HCT116 (cell line): ENCODE measurements at places on chromosomes 7 and 10. TPM values are rescaled to one million over a fixed set of nuclear protein-coding genes. Genes with fewer than 3 reads are reported as not detected.

GRCh38 chr7:127730658-127731276, 78.8 kb downstream of the SND1 start:
- no peak for DNase-seq

- no peak for DNase-seq
Measured at GRCh38 chr7:126203185-126203584, 1049.6 kb downstream of the GRM8 start.

GRCh38 chr7:149773446-149774236, at the start of gene ZNF467:
ZNF467 (minus strand) TSS chr7:149773588; CDS start chr7:149771032, 2,556 bp downstream.
- DNase-seq: no peak

GRCh38 chr7:157211690-157212089, 73.0 kb downstream of the UBE3C start:
- DNase-seq: no peak

- DNase-seq: peak; percentile 54
Measured at GRCh38 chr10:120221873-120222485, 235.0 kb upstream of the PLPP4 start.

- DNase-seq: no peak
Measured at GRCh38 chr10:101858723-101859500, 15.3 kb upstream of the KCNIP2 start.

GRCh38 chr7:116957874-116958273, 4.6 kb downstream of the ST7 start:
- DNase-seq: no peak

GRCh38 chr7:13860734-13861133, 128.7 kb downstream of the ETV1 start:
- no peak for DNase-seq

DNA sequence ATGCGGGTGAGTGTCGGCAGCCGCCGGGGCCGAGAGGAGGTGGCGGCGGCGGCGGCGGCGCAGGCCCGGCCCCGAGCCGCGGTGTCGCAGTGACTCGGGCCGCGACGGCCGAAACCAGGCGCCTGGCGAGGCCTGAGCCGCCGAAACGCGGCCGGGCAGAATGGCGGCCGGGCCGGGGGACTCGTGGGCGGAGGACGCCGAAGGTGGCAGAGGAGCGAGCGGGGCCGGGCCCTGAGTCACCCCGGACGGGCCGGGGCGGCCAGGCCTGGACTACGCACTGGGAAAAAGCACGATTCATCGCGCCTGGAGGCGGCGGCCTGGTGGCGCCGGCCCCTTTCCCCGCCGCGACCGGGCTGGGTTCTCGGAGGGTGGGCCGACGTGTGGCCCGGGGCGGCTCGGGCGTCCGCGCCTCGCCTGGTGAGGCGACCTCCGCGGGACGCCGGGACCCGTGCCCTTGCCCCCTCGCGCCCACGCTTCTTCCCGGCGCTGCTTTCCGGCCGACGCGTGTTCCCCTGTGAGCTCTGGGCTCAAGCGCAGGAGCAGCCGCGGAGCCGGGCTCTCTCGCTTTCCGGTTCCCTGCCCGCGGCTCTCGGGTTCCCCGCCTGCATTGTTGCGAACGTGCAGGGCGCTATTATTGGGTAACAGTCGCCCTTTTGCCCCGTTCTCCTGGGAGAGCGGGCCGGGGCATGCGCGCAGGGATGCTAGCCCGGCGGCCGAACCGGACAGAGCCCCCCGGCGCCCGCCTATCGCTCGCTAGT, 500 bp downstream of the CUL1 start:
- no peak for DNase-seq

DNA sequence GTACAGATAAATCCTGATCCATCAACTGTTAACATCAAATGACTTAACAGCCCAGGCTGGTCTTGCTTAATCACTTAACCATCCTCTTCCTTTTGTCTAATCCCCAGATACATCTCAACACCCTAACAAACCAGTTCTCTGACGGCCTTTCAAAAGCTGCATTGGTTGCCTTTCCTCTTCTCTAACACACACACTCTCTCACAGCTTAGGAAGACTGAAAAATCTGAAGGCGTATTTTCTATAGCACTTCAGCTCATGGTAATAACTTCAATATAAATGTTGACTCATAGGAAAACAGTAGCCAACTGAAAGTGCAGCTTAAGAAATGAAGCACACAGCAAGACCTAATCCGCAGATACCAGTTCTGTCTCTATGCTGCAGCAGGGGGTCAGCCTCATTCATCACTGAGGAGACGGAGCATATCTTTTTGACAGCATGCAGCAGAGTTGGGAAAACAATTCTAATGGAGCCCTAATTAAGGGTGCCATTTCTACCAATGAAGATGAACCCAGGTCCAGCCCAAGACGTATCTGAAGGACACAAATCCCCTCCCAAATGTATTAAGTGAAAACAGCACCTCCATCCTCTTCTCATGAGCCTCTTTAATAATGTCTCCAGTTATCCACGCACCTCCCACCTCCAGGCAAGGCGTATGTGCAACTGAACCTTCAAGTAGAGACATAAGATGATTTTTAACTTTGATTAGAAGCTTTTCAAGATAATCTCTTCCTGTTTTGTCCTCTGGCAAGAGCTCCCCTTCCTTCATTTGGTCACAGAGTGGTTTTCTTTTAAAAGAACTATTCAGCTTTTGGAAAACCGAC, 211.7 kb upstream of the NFE2L3 start:
- DNase-seq: no peak

- no peak for DNase-seq
Measured at GRCh38 chr10:5418584-5418983, 6.2 kb downstream of the NET1 start.

- no peak for DNase-seq
Measured at GRCh38 chr7:131816391-131817007, 260.1 kb upstream of the PODXL start.

GRCh38 chr7:23469961-23470250, 385 bp downstream of the IGF2BP3 start:
- DNase-seq: no peak

DNA sequence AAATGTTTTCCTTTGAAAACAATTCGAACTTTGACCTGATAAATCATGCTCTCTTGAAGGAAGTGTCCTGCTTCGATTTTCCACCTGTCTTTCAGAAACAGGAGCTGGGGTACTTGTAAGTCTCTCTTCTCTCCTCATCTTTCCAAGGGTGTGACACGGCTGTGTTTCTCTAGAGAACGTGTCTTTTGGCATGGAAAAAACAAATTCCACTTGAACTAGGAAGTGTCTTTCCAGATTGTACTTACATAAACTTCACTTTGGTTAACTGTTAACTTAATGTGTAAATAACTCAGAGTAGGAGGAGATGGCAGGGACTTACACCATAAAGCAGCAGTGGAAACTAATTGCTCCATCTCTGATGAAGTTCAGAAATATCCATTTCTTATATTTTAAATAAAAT, 4.2 kb upstream of the CALCR start:
- DNase-seq: no peak

- DNase-seq: peak; percentile 21
Measured at GRCh38 chr7:44618753-44619152, 12.3 kb downstream of the OGDH start.

GRCh38 chr7:44634839-44635591, 28.6 kb downstream of the OGDH start:
- DNase-seq: no peak

DNA sequence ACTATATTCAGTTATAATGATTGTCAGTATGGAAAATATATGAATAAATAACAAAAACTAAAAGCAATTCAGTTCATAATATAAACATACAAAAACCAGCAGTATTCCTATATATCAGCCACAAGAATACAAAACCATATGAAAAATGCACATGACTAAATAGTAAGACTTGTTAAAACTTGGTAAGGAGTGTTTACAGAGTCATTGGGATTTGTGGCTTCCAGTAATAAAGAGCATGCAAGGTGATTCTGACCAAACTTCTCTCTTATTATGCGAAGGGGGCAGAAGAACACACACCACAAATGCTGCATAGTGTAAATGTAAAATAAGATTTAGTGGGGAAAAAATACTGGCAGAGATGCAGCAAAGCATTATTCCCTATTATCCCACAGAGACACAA, 8.8 kb upstream of the CNOT4 start:
- DNase-seq: no peak

DNA sequence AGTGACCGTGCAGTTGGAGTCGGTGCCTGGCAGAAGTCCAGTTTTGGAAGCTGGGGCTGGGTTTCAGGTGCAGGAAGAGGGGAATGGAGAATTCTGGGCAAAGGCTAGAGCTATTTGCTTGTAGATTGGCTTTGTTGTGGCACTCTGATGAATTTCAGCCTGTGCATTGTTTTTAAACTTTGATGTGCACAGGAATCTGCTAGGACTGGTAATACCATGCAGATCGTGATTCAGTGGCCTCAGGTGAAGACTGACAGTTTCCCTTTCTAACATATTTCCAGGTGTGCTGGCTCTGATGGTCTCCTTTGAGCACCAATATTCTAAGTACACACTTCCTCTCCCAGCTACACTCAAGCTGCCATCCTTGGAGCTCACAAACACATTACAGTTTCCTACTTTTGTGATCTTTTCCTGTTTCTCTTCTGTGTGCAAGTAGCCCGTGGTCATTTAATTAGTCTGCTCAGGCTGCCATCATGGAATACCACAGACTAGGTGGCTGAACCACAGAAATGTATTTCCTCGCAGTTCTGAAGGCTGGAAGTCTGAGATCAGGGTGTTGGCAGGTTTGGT, 55.6 kb downstream of the NOC3L start:
- no peak for DNase-seq

The OR2A42 gene
- not detected for total RNA-seq

The UNC5B gene
- total RNA-seq: 22.0 TPM

The HOXA13 gene
- 3.6 TPM for total RNA-seq

The SFXN3 gene
- total RNA-seq: 52.5 TPM

The ANKRD1 gene
- total RNA-seq: not detected

The CNPY4 gene
- total RNA-seq: 2.6 TPM

The BMPER gene
- not detected for total RNA-seq

The OR2A5 gene
- total RNA-seq: not detected

The TFEC gene
- 0.12 TPM for total RNA-seq

The MCM10 gene
- total RNA-seq: 43.1 TPM

The PWWP2B gene
- total RNA-seq: 13.9 TPM

The CPXM2 gene
- 0.12 TPM for total RNA-seq

The LAMB1 gene
- 32.0 TPM for total RNA-seq

The SLC16A9 gene
- total RNA-seq: 5.9 TPM

The CDK6 gene
- 41.4 TPM for total RNA-seq

The SPDYE6 gene
- not detected for total RNA-seq
